HepG2 (cell line): ENCODE measurements at places on chromosomes 7 and 10. TPM values are rescaled to one million over a fixed set of nuclear protein-coding genes. Genes with fewer than 3 reads are reported as not detected.

RNF32 gene
- not detected in 2 replicates for polyA plus RNA-seq

OR6B1 gene
- polyA plus RNA-seq = 0.18 TPM in 2 replicates

LAMB4 gene
- polyA plus RNA-seq = 0.05 TPM in 1 of 2 replicates, not detected in the other

EPC1 gene
- 39.2 and 44.2 TPM in 2 replicates for polyA plus RNA-seq

LRRC72 gene
- polyA plus RNA-seq = not detected in 2 replicates

CYP26A1 gene
- 0.15 and 0.31 TPM in 2 replicates for polyA plus RNA-seq

ADCY1 gene
- 1.0 and 1.2 TPM in 2 replicates for polyA plus RNA-seq

TMEM130 gene
- not detected in 2 replicates for polyA plus RNA-seq

IGFBP1 gene
- 885 and 989 TPM in 2 replicates for polyA plus RNA-seq

TRPV5 gene
- polyA plus RNA-seq = not detected in 2 replicates

DNA sequence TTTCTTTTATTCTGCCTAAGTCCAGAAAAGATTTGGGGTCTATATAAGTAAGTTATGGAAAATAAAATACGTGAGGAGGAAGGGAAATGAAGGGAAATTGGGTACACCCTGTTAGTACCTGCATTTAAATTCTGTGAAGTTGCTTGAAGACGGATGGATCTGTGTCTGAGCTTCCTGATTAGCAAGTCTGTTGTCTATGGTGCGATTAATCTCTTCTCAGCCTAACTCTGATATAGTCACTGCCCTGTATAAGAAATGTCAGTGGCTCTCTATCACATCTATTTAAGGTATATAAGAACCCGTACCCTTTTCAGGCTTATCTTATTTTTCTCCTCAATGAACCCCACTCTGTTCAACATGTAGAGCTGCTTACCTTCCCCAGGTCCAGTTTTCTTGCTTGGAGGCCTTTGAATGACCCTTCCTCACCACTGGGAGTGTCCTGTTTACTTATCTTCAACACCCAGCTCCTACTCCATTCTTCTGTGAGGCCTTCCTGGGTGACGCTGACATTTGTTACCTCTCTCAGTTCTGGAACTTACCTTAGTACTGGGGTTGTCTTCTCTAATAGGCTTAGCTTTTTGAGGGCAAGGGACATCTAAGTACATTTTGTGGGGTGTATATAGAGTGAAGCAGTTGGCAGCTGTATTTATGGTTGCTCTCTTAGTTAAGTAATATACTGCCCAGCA lies 149.6 kb upstream of the PRPS1L1 start:
- no peak for DNase-seq

DNA sequence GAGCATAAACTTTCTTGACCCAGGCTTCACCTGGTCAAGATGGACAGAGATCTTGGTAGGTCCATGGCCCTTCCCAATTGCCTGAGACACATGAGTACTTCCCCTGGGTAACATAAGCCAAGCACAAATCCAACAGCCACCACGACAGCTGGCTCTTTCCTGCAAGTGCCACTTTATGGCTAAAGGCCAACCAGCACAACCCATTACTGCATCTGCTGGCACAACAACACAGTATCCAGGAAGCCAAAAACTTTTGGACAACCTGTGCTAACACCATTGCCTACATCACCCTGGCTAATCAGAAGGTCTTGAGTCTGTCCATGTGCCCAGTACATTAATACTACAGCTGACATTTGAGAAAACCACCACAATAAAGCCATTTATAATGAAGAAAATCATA lies 548.0 kb upstream of the SEMA3D start:
- no peak for DNase-seq

- DNase-seq = no peak
These were observed 127.1 kb downstream of the NXPH1 start for GRCh38 chr7:8560501-8560900.

DNA sequence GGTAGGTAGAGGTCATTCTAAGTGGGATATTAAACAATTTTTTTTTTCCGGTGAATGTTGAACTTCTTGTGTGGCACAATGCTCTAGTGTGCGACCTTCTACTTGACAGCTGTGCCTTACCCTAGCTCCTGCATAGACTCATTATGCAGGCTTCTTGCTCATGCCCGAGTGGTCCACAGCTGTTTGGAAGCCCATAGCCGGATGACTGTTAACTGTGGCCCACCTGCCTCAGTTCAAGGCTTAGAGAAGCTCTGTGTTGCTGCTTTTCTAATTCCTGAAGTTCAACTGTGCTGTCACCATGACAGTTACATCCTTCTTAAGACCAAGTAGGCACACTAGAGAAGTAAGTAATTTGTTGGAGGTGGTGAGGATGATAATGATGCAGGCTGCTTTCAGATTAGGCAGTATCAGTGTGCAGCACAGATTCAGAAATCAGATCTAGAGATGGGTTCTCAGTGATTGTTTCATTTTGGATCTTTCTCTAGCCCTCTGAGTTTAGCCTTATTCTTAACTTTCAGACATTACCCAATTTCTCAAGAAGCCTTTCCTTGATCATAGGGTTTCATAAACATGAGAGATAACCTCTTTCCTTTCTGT lies 278.4 kb downstream of the PHF14 start:
- DNase-seq = no peak

DNA sequence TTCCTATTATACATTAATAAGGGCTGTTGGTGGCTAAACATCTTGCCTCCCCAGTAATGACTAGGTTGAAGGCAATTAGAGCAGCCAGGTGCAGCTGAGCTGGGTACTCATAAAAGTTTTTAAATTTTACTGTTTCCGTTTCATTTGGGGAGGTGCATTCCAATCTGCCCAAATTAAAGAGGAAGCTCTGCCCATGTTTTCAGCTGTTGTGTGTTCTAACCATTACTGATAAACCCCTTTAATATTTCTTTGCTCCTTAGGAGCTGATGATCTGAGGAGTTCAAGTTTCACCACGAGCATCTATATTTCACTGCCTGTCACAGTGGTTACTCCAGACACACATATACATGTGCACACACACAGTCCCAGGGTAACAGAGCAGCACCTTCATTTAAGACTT lies 94.4 kb downstream of the JAZF1 start:
- no peak for DNase-seq

DNA sequence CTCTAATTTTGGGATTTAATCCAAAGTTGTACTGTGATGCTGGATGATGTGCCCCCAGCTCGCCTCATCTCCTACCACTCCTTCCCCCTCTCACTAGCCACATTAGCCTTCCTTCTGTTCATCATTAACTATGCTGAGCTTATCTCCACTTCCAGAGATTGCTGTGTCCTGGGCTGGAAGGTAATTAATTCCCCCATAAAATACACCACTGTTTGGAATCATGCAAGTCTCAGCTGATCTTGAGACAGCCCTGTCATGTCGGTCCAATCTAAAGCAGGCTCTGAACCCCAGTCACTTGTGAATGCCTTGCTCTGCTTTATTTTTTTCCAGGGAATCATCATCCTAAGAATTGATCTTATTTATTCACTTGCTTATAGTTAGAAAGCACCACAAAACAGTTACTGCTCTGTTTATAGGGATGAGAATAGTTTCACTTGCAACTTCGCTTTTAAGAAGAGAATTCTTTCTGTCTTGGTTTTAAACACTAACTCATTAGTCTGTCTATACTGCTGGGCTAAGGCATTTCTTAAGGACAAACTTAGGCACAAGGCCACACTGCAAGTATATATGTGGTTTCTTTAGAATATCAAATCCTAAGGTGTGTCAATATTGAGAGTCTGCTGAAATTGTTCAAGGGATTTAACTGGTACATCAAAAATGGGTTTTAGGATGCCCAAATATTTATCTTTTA lies 341.1 kb upstream of the SEMA3A start:
- no peak for DNase-seq

- no peak for DNase-seq
These were observed 621.0 kb downstream of the PARD3 start for GRCh38 chr10:34193931-34194626.

GRCh38 chr10:112475575-112476218 lies 28.7 kb downstream of the VTI1A start:
- DNase-seq = no peak

DNA sequence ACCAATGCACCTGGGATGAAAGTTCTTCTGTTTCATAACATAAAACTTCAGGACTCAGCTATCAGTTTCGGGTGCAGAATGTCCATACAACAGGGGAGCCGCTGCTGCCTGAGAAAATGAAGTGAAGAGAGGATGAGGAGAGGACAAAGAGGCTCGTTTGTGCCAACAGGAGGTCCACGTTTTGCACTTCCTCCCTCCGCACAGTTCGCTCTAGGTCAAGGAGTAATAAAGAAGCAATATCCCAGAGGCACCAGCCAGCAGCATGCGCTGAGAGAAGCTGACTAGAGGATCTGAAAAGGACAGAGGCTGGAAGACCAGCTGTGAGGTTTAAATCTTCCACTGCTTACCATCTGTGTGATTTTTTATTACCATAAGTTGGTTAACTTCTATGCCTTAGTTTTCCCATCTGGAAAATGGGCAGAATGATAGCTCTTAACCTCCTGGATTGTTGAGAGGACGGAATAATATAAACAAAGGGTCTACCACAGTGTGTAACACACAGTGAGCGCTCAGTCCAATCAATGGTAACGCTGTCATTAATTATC lies 709 bp downstream of the GPAM start:
- no peak for DNase-seq

GRCh38 chr7:134602881-134603451 lies 43.7 kb upstream of the BPGM start:
- peak; percentile 76 for DNase-seq

DNA sequence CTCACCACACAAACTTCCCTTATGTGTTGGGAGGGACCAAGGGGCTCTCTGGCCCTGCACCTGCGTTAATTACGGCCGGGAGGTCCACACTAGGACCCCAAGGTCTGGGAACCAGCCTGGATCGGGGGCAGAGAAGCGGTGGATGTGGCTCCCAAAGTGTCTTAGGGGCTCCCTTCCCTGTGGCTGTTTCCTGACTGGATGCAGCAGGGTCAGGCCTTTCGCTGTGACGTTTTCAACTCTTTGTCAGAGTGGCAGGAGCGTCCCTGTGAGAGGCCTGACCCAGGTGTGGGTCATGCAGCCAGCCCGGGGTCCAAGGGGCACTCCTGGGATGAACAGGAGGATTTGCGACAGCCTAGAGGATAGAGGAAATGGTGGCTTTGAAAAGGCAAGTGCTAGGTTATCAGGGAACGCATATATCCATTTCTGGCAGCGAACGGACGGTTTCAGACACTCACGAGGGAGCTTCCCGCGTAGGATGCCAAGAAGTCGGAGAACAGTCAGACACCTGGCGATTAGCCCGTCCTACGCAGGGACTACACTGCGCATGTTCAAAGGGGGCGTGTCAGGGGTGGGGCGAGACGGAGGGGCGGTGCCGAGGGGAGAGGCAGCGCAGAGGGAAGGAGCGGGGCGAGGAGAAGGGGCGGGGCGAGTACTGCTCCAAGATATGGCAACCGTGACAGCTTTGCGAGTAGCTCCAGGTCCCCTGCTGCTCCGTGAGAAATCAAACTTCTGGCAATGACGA lies 46.2 kb upstream of the ZNF716 start:
- no peak for DNase-seq

- DNase-seq = no peak
These were observed 29.8 kb downstream of the CEP41 start for GRCh38 chr7:130410868-130411541.

DNA sequence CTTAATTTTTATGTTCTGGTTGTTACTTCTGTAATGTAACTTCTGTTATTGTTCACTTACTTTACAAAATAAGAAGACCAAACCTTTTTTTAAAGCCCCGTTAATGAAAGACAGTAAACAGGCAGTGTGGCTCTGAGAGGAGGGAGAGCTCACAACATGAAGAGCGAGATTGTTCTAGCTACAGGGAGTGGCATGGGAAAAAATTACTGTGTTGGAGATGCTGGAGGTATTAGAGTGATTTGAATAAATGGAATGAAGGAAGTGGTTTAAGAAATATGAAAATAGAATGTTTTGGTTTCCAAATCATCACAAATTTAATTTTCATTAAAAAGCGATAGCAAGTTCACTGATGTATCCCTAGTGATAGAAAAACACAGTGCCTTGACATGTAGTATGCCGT lies 31.8 kb downstream of the REEP3 start:
- DNase-seq = no peak

GRCh38 chr10:1253523-1254353 lies 197.6 kb downstream of the WDR37 start:
- no peak for DNase-seq

DNA sequence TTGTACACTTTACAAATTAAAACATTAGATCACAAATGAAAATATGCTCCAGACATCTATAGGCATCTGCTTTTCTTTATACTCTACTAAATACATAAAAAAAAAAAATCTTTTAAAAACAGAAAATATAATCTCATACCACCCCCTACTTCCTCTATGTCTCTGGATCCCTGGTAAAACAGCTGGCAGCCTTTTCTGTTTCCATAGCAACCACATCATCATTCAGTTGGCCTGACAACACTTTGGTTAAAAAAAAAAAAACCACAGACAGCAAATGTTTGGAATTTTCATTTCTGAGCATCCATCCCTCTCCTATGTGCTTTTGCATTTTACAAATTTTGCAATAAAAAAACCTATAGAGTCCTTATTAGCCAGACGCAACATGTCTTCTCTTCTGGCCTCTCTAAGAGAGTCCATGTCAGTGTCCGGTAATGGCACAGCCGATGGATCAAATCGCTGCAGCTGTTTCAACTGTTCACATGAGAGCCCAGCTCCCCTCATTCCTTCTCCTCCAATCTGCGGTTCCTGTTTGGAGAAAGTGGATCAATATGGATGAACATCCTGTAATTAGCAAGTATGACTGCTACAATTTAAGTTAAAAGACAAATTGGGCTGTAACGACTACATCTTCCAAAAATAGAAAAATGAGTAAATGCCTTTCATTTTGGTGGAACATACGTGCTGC lies 105.6 kb downstream of the NSUN6 start:
- no peak for DNase-seq
